ENCODE measurements at places on chromosomes 2 and 18.

- DNase-seq, result no peak
Measured at GRCh38 chr2:169562519-169562918, 11.1 kb downstream of the FASTKD1 start.

DNA sequence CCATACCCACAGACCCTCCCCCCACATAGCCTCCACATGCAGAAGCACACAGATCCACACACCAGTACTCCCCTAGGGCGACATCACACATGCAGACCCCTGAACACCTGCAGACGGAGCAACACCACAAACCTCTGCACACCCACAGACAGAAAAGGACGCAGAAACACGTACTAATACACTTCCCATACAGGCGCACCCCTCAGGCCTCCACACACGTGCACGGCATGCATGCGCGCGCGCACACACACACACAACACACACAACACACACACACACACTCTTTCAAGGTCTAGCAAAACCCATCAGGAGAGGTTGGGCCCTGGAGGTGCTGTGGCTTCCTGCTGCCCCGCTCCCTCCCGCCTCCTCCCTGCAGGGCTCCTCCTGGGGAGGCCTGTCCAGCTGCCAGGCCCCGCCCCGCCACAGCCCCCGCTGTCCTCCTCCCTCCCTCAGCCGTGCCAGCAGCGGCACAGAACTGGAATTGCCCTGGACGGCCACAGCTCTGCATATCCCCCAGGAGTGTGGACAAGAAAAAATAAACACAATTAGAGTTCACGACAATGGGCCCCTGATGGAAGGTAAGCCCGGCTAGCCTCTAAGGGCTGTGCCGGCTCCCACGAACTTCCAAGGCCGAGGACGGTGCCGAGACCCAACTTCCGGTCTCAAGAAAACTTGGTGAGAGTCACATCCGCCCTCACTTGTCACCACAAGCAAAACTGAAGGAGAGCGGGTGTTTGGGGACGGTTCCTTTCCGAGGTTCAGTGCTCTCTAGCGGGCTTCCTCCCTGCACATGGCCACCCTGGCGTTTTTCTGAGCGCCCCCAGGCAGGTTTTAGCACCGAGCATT, 6.8 kb downstream of the ZFP36L2 start:
- DNase-seq, result peak; percentile 68

DNA sequence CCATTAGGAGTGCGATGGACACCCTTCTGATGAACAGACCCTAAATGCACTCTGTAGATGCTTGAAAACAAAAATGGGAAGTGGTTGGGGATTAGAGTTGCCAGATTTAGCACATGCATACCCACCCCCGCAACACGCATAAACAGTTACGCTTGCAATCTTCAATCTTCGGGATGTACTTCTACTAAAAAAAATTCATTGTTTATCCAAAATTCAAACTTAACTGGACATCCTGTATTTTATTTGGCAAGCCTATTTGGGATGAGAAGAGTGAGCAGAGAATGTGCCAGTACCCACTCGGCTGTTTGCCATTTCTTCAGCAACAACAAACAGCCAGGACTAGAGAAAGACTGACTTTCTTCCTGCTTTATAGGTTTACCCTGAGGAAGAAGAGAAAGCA, 18.4 kb downstream of the KIAA2012 start:
- DNase-seq, result no peak

DNA sequence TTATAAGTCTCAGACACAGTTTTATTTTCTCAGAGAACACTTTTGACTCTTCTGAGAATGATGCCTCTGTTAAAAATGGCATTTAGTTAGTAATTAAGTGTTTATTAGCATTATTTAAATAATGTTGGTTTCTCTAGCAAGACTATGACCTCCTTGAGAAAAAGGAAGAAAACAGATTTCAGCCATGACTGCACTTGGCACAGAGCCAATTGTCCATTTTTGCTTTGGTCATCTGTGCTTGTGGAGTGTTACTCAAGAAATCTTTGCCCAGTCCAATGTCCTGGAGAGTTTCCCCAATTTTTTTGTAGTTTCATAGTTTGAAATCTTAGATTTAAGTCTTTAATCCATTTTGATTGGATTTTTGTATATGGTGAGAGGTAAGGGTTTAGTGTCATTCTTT, 1229.4 kb upstream of the FAM98A start:
- no peak for DNase-seq

DNA sequence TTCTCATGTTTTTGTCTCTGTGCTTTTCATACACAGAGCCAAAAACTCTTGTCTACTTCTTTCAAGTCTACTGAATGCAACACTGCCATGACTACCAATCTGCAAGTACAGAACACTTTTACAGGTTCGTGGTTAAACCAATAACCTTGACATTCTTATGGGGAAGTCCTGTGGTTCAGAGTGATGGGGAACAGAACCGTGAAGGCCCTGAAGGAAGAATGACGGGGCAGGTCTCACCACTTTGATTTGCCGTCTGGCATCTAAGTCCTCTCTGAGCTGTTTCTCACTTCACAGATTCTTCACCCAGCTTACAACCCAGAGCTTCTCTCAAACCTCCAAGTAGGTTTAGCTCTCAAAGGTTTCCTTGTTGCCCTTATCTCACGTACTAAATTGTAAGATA, 117.5 kb upstream of the SNTG2 start:
- DNase-seq, result no peak

DNA sequence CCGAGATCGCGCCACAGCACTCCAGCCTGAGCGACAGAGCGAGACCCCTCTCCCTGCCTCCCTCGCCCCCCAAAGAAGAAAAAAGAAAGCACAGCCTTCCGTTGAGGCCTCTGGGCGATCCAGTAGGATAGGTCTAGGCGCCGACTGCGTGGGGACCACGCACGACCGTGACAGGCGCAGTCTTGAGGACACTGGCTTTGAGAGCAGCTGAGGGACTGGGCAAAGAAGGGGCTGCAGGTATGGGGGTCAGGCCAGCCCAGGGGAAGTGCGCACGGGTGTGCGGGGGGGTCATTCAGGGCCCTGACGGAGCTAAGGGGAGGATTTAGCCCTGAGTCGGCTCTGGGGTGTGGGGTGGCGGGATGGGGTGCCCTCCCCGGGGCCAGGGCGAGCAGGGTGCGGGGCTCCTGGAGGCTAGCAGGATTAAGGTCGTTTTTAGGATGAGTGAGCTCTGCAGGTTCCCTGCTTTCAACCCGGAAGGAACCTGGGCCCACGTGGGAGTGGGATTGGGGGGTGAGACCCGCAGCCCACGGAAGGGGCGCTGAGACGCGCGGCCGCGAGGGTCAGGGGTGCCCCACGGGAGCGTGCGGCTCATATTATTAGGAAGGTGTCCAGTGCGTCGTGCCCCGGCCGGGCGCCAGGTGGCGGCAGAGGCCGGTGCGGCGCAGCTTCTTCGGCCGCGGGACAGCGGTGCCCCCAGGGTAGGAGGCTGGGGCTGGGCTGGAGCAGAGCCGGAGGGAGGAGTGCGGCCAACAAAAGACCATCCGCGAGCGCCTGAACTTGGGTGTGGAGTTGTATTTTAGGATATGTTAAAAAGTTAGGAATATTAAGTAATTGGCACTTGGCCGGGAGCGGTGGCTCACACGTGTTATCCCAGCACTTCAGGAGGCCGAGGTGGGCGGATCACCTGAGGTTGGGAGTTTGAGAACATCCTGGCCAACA, 20.5 kb upstream of the ZNF236 start:
- peak; percentile 17 for DNase-seq

DNA sequence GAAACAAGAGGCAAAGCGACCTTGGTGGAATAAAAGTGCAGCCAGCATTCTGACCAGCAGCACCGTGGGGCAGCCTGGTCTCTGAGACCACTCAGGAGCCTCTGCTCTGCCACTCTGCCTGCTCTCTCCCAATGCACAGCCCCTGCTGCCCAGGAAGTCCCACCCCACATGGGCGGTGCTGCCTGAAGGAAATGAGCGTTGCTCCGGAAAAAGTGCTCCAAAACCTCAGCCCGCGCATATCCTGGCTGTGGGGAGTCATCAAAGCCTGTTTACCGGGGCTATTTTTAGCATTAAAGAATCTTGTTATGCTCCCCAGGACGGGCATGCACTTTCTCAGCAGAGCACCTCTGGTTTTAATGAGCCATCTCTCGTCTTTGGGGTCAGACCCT, 54.5 kb downstream of the EPAS1 start:
- DNase-seq, result peak; percentile 59

- no peak for DNase-seq
Measured at GRCh38 chr2:42653908-42654445, 85.5 kb downstream of the MTA3 start.

- no peak for DNase-seq
Measured at GRCh38 chr2:238884812-238885408, 37.0 kb downstream of the TWIST2 start.

- DNase-seq, result no peak
Measured at GRCh38 chr2:148162871-148163270, 142.0 kb downstream of the MBD5 start.

Data from activated T-helper 1 cell treated with Interleukin-2 at 50 U/mL for 16 hours (primary cell).